NCI-H1092 treated with DMSO at 0.1 percent for 48 hours (cell line): ENCODE measurements at places on chromosomes 5 and 9.
A peak's percentile ranks its signal among the peaks of the same experiment; 100 is the strongest.

GRCh38 chr5:177431317-177432142, 5.1 kb downstream of the GRK6 start:
- no peak for DNase-seq

DNA sequence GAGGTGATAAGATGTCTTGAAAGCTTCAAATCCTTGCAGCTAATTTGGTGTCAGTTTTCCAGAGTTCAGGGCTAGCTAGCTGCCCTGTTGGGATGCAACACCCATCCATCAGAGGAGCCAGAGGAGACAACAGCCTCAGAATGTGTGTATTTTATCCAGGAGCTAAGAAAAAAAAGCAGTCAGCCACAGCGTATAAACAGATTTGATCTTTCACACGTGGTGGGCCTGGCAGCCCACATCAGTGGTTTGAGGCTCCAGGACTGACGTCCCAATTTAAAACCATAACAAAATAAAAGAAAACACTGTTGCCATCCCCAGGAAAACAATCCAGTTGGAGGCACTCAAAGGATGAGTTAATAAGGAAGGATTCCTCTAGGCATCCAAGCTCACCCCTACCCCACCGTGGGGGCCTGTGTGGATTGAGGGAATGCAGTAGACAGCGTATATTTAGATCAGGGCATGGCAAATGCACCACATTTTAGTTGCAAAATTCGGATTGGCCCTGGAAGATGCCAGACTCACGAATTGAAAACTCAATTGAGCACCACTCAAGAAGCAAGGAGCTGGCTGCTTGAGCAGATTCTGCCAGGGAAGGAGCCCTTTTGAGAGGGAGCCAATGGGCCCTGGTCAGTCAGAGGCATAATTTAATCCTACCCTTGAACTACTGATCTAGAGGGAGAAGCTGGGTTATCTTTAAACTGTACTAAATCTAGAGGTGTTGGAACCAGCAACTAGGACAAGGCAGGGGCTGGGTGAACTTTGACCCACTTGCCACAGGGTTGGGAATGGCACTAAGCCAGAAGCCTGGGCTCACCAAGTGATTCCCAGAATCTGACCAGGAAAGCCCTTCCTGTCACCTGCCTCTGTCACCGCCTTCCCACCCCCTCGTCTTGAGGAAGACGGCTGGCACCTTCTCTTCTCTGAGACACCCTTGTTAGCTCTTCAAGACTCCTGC, 17.5 kb downstream of the ADRA1B start:
- no peak for DNase-seq

GRCh38 chr5:56608217-56608925, 207.0 kb upstream of the MAP3K1 start:
- DNase-seq, result no peak

GRCh38 chr9:92948038-92948534, 763 bp downstream of the FGD3 start:
- no peak for DNase-seq

- peak; percentile 59 for DNase-seq
These were observed 102.4 kb downstream of the CDK5RAP2 start for GRCh38 chr9:120477534-120478001.

DNA sequence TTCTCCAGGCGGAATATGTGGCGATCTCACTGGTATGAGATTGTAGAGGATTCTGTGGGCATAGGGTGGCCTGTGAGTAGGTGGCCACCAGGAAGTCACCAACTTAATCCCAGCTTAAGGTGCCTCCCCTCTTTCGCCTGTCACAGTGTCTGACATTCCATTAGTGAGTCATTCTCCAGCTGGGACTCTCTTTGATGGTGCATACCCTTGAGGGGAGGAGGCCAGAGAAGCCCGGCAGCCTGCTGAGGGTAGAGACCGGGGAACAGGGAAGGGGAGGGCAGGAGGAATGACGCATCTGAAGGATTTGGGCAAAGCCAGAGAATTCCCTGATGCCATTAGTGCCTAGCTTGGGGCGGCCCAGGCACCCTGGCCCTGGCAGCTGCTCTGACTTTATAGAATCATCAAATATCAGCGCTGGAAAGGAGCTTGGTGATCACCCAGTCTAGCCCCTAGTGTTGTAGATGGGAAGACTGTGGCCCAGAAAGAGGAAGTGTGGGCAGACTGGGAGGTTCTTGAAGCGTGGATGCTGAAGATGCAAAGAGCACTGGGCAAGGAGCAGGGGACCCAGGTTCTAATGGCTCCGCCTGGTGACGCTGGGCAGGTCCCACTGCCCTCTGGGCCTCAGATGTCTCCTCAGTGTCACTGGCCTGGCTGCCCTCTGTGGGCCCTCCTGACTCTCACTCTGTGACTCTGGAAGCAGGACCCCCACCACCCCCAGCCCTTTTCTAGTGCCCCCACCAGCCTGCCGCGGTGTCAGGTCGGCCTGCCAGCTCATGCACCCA, 41.4 kb downstream of the DAB2IP start:
- DNase-seq, result no peak

DNA sequence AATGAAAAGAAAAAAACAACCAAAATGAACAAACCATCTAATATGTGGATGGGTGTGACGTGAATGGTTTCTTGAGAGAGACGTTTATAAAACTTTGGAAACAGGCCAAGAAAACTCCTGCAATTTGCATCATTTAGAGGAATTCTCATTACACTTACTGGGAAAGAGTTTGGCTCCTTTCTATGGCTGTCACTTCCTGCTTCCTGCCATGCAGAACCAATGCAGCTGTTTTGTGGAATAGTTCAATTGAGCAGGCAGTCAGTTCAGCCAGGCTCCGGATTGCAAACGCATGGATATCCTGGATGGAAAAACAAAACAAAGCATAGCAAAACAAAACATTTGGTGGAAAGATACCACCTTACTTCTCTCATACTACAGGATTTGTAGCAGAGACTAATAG, 36.6 kb downstream of the FAM114A2 start:
- no peak for DNase-seq

- no peak for DNase-seq
These were observed 6.3 kb upstream of the IFNA8 start for GRCh38 chr9:21402386-21403251.

GRCh38 chr5:61719124-61719523, 387.1 kb downstream of the ZSWIM6 start:
- no peak for DNase-seq

- no peak for DNase-seq
These were observed 73.3 kb downstream of the TLE4 start for GRCh38 chr9:79645110-79645509.

- DNase-seq, result no peak
These were observed 40.2 kb upstream of the EXOC3 start for GRCh38 chr5:402615-403359.

- no peak for DNase-seq
These were observed 204.5 kb downstream of the RGS3 start for GRCh38 chr9:113668061-113668460.

GRCh38 chr5:10432059-10433008, 9.3 kb upstream of the ROPN1L start:
- no peak for DNase-seq

DNA sequence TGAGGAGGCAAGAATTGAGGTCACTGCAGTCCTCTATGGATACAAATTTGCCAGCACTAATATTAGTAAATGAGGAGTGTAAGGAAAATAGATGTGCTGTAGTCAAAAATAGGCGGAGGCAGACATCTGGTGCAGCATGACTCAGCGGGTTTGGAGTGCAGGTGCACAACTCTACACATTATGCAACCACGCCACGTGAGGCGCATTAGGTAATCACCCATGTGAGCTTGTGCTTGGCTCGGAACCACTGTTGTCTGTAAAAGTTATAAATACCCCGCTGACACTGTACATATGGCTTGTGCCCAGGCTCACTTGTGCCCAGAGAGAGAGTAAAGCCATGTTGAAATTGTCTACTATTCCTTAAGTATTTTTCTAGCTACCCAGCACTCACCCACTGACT, 623.5 kb upstream of the NUDT12 start:
- no peak for DNase-seq

DNA sequence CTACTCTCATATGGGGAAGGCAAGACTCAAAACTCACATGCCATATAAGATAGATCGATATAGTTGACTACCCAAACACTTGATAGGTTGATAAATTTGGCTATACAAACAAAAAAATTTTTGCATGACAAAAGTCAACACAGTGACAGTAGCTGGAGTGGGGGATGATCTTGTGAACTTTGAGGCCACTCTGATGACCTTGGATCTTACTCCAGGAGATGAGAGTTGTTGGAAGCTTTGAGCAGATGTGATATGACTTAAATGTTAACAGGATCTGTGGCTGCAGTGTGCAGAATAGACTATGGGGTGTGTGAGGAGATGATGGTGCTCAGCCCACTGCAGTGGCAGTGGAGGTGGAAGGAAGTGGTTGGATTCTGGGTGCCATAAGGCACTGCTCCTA, 101.4 kb downstream of the ZFAND5 start:
- DNase-seq, result no peak

GRCh38 chr5:77627869-77628674, 10.4 kb downstream of the OTP start:
- DNase-seq, result no peak

DNA sequence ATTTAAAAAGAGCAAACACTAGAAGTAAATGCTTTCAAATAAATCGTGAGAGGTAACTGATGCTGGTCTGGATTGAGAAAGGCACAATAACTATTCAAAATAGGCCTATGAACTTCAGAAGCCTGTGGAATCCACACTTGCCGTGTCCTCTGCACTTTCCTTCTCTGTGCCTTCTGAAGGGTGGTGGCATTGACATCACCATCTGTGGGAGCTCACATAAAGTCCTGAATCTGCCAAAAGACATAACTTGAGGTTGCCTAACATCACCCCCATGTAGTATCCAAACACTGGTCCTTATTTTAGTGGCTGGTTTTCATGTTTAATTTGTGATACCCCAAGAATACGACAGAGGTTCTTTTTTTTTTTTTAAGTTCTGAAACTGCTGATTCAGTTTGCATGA, 59.8 kb downstream of the IRF1 start:
- DNase-seq, result no peak

DNA sequence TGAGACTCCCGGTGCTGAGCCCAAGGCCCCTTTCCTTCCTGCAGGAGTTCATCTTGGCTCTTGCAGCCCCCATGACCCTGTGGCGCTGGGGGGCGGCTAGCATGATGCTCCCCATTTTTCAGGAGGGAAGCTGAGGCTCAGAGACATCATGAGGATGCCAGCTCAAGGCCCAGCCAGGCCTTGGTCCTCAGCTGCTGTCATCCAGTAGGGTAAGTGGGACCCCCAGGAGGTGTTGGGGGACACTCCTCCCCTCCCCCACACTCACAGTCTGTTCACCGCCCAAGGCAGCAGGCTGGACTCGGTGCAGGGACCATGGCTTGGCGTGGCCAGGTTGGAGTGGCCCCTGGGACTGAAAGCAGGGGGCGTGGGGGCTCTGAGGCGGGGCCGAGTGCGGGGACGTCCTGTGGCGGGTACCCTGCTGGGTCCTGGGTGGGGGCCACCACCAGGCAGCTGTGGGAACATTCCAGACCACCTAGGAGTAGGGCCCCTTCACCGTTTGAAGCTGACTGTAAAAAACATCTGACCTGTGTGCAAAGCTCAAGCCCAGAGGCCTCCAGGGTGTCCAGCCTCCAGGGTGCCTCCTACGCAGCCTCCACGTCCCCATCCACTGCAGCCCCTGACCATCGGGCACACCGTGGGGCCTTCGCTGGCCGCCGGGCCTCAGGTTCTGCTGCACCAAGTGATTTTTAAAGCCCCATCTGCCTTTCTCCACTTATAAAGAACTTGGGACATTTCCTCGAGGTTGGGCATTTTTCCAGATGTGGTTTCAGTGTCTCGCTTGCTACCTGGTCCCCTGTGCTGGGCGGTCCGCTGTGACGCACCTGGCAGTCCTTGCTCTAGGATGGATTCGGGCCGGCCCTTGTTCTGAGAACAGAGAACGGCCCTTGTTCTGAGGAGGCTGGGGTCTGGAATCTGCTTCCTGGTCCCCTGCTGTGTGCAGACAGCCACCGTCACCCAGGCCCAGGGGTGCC, 3.4 kb upstream of the NOTCH1 start:
- no peak for DNase-seq

DNA sequence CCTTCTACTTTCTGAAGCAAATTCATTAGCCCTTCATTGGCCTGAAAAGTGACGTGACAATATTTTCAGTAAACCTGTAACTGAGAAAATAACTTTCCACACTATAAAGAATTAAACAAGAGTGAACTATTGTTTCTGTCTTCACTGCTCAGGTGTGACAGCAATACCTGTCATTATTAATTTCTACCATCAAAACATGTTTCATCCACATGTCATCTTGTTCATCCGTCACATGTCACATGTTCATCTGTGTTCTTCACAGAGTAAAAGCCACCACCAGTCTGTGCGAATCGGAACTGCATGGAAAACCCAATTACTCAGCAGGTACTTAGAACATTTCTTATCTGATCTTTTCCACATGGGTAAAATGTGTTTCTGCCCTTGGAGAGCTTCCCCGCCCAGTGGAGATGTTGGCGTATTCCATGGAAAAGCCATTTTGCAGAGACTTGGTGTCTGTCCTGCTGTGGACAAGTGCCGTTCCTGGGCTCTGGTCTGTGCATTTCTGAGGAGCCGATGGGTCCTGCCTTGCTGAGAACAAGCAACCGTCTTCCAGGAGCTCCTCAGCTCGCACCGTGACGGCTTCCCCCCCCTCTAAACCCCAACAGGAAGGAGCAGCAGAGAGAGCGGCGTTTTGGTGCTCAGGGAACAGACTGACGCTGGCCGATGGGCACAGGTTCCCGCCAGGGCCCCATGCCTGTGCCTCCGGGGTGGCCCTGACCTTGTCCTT, 10.6 kb upstream of the EXOC3 start:
- no peak for DNase-seq

GRCh38 chr9:2638871-2639673, 17.5 kb downstream of the VLDLR start:
- no peak for DNase-seq

DNA sequence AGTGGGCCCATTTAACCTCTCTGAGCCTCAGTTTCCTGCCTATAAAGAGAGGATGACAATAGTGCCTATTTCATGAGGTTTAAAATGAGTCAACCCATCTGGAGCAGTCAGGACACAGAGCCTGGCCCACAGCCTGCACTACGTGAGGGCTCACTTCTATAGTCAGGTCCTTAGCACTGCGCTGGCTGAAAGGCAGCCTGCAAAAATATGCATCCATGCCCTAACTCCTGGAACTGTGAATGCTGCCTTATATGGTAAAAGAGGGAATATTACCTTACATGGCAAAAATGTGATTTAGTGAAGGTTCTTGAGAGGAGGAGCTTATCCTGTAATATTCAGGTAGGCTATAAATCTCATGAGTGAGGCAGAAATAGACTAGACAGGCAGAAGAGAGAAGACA, 98.5 kb downstream of the GABBR2 start:
- no peak for DNase-seq

DNA sequence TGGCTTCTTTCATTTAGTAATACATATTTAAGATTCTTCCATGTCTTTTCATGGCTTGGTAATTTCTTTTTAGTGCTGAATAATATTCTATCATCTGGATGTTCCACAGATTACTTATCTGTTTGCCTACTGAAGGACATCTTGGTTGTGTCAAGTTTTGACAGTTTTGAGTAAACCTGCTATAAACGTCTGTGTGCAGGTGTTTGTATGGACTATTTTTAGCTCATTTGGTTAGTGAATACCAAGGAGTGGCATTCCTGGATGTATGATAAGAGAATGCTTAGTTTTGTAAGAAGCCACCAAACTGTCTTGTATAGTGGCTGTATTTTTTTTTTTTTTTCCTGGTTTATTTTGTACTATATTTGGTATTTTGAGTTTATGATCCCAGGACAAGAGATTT, 38.4 kb downstream of the PRRC1 start:
- DNase-seq, result no peak
